ENCODE measurements at places on chromosomes 11 and 22.

- DNase-seq: no peak
Measured at GRCh38 chr11:132022733-132023478, 652.5 kb downstream of the NTM start.

DNA sequence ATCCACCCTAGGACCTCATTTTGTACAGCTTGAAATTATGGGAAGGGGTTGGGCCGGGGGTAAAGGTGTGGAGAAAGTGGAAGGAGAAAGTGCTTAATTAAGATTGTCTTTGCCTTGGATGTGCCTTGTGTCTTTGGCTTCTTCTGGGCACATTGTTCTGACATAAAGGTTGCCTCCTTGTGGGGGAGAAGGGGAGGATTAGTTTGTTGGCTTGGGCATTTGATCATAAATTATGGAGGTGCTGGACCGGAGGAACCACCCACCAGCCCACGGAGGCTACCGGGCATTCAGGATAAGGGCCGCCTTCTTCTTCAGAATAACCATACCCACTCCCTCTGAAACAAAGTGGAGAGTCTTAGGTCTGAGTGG, 1.3 kb downstream of the PAFAH1B2 start:
- DNase-seq: no peak

- no peak for DNase-seq
Measured at GRCh38 chr11:1654388-1655167, 25.0 kb downstream of the KRTAP5-5 start.

DNA sequence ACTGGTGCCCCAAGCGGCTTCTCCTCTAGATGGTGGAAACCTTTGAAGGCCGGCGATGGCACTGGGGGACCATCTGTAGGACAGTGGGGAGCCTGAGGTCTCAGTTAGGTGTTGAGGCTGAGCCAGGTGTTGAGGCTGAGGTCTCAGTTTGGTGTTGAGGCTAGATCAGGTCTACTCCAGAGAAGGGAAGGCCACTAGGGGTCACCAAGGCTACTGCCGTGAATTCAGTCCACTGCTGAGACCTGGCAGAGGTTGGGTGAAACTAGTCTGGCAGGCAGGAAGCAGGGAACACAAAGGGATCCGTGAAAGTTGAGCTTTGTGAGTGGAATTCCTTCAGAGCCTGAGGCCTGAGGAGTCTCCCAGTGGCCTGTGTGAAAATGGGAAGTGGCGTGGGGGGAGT, 123.8 kb upstream of the FGF3 start:
- no peak for DNase-seq

DNA sequence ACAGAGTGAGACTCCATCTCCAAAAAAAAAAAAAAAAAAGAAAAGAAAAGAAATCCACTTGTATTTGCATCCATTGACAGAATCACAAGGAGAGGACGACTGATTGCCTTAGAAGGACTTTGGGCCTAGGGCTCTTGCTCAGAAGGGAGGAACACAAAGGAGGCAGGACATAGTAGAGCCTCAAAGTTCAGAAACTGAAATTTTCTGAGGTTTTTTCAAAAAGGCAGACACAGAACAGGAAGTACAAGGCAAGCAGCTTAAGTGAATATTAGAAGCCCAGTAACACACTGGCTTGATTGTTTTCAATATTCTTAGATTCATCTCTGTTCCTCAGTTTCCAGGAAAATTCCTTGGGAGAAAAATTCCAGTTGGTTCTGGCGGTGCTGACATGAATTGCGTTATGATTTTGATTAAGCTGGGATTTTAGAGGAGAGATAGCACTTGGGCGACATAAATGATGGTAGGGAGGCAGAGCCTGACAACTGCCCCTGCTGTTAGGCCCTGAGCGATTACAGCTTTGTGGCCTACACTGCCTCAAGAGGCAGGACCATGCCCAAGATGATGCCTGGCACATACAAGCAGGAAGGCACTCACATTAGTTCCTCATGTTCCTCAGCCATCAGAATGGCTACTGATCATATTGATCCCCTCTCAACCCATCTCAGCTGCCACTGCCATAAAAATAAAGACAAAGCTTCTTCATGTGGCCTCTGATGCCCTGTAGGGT, 15.3 kb downstream of the CLPB start:
- DNase-seq: no peak
